Common myeloid progenitor, CD34-positive (primary cell): ENCODE measurements at places on chromosomes 13 and 19.
A peak's percentile ranks its signal among the peaks of the same experiment; 100 is the strongest.

DNA sequence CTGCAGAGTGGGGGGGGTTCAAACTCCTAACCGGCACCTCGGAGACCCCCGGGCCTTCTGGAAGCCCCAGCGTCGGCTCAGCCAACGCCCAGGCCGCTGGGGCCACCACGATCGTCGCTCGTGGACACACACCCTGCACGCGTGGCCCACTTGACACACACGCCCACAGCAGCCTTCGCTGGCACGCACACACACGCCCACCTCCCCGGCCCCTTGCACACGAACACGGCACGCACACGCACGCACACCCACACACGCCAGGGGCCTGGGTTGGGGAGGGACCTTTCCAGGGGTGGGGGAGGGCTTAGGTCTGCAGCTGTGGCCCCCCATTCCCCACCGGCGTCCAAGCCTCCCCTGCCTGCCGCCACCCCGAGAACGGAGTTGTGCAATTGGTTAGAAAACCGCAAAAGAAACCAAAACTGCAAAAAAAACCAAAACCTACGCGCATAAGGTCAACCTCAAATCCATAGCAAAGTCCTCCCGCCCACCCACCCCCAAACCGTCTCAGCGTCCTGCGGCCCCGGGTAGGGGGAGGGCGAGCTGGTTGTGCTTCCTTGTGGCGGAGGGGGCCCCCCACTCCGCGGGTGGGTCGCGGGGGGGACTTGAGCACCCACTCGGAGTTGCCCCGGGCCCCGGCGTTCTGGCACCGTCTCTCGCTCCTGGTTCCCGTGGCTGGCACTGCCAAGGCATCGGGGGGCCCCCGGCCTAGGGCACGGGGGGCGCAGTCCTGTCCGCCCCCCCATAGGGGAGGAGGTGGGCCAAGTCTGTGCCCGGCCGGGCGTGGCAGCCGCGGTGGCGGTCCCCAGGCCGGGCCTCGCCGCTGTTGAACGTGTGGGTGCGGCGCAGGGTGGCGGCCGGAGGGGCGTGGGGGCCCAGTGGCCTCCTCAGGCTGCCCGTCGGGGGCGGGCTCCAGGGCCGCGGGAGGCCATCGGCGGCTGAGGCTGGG is 3.3 kb upstream of the LRG1 start:
- no peak for DNase-seq

DNA sequence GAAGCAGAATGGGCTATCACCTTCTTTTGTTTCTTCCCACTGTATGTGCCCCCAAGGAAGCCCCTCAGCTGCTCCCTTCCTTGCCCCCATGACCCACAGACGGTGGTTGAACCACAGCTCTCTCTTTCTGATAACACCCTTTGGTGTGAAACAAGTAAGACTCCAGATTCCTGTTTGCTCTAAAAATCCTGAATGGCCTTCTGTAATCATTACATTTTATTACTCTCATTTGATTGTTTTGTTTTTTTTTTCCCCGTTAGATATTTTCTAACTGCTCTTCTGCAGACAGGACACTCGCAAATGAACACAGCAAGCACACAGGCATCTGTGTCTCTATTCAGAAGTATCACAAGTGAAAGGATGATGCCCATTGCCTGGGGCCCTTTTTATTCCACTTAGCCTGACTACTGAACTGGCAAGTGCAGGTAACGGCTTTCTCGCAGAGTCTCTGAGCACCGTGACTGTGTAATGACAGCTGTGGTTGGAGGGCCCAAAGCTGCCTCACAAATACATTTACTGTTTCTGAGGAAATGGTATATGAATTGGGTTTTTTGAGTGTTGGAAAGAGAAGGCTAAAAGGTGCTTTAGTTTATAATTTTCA is 59.3 kb downstream of the OXGR1 start:
- DNase-seq: no peak

- DNase-seq: peak; percentile 82
These were observed 77.0 kb downstream of the LRRC63 start for GRCh38 chr13:46288570-46289259.

- no peak for DNase-seq
These were observed 11.8 kb upstream of the PRR20A start for GRCh38 chr13:57128909-57129308.

DNA sequence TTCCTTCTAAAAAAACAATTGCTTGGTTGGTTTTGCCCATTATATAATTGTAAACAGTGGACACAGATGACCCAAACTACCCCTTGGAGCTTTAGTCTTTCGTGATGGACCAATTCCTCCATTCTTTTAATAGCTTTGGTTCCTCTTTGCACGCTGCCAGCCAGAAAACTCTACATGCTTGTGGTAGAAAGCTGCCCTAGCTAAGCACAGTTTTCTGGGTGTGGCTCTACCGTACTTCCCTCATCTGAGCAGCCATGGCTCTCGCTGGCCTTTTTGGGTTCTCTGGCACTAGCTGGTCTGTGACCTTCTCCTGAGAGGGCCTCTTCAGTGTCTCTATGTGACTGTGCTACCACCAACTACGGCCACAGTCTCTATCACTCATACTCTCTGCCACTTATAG is 29.9 kb upstream of the CEBPA start:
- peak; percentile 60 for DNase-seq

GRCh38 chr19:45402298-45403061 is 2.4 kb downstream of the PPP1R13L start:
- peak; percentile 72 for DNase-seq

GRCh38 chr13:110073982-110074381 is 233.0 kb downstream of the COL4A1 start:
- no peak for DNase-seq

GRCh38 chr19:7860714-7861618 is 13.2 kb downstream of the PRR36 start:
- no peak for DNase-seq

DNA sequence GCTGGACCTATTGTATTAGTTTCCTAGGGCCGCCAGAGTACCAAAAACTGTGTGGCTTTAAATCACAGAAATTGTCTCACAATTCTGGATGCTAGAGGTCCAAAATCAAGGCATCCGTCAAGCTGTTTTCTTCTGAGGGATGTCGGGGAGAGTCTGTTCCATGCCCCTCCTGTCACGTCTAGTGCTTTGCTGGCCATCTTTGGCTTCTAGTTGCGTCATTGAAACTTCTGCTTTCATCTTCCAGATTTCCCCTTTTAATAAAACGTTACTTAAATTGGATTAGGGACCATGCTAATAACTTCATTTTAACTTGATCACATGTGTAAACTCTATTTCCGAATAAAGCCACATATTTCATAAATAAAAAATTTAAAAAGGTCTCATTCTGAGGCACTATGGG is 47.5 kb downstream of the TRPM4 start:
- DNase-seq: peak; percentile 23

DNA sequence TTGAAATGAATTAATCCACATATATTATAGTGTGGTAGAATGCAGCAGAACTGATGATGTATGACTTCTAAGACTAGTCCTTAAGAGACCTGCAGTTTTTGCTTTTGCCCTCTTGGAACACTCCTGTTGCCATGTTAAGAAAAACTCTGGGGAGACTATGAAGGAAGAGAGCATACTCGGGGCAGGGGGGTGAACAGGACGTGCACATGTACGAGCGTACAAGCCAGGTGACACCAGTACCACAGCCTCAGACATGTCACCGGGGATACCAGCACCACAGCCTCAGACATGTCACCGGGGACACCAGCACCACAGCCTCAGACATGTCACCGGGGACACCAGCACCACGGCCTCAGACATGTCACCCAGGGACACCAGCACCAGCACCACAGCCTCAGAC is 15.9 kb upstream of the USPL1 start:
- DNase-seq: no peak

GRCh38 chr13:44364345-44365000 is 9.2 kb upstream of the SERP2 start:
- DNase-seq: no peak

DNA sequence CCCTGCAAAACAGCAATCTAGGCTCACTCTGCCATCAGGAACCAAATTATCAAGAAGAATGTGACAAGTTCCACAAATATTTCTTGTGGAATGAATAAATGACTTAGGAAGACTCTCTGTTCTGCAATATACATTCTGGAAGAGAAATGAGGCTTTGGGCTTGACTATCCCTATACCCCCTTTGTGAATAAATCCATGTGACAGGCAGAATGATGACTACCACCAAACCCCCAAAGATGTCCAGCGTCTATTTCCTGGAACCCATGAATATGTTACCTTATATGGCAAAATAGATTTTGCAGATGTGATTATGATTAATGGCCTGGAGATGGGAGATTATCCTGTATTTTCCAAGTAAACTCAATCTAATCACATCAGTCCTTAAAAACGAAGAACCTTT is 139.3 kb downstream of the ENOX1 start:
- no peak for DNase-seq

GRCh38 chr13:47251771-47252170 is 354.9 kb upstream of the HTR2A start:
- DNase-seq: no peak

DNA sequence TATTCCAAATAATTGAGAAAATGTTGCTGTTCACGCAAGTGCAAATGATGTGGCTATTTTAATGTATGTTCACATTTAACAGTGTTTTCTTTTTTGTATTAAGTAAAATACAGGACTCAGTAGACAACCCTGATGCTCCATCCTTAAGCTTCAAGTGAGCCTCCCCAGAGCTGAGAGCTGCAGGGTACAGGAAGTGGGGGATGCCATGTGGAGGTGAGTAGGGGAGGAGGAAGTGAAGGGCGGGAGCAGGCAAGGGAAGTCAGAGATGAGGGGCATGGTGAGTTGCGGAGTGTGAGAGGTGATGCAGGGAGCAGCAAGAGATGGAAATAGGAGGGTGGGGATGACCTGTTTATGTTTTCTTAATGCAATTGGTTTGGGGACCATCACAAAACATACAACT is 711.0 kb downstream of the UQCRFS1 start:
- no peak for DNase-seq

- no peak for DNase-seq
These were observed 17.5 kb downstream of the BORA start for GRCh38 chr13:72745260-72745659.

DNA sequence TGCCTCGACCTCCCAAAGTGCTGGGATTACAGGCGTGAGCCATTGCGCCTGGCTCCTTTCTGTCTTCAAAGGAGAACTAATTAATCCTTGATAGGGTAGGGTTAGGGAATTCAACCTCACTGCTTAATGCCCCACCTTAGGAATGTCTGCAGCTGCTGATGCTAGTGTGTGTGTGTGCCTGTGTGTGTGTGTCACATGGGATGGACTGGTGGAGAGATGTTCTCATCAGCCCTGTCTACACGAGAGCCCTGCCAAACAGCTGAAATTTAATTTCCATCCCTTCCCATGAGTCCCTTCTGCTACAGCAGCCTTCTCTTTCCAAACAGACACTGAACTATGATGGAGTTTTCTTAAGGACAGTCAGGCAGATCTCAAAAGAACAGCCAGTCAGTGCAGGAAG is 46.5 kb upstream of the CLDN10 start:
- no peak for DNase-seq

DNA sequence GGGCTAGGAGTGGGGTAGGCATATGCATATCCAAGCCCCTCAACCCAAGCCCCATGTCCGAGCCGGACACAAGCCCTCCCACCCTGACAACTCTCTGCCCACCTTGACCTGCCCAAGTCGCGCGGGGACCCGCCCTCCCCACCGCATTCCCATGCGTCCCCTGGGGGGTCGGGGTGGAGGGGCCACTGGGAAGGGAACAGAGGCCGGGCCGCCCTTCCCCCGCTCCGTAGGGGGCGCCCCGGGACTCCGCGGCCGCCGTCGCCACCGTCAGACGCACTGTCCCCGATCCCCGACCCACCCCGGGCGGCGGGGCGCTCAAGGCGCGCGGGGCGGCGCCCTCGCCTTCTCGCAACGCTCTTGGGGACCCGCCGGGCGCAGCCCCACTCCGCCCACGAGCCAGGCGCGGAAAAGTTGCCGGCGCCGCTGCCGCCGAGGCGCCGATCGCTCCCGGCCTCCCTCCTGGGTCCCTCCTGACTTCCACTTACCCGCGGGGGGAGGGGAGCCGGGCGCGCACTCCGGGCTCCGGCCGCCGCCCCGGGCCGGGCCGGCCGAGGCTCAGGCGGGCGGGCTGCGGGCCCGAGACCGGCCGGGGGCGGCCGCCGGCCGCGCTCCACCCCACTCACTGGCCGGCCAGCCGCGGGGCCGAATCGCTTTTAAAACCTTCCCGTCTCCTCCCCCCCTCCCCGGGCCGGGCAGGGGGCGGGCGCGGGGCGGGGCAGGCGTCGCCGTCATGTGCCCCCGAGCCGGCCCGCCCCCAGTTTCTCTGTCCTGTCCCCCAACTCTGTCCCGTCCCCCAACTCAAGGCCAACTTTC is 34.4 kb upstream of the NANOS3 start:
- DNase-seq: peak; percentile 82

DNA sequence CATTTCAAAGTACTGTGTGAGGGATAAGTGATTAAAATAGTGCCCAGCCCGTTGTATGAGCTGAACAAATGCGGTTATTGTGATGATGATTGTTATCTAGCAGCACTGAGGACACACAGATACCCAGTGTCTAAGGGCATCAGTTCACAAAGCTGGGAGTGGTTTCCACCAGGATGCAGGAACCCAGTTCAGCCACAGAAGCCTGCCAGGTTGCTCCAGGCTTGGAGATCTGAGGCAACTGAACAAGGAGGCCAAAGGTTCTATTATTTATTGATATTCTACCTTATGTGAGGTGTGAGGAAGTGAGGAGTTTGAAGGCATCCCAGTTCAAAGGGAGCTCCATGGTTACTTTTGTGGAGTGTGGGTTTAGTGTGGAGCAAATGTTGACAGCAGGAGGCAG is 13.2 kb downstream of the DIAPH3 start:
- no peak for DNase-seq

GRCh38 chr13:41639955-41640780 is 182.8 kb downstream of the RGCC start:
- no peak for DNase-seq

GRCh38 chr19:45451131-45451849 is 16.5 kb upstream of the FOSB start:
- peak; percentile 82 for DNase-seq

DNA sequence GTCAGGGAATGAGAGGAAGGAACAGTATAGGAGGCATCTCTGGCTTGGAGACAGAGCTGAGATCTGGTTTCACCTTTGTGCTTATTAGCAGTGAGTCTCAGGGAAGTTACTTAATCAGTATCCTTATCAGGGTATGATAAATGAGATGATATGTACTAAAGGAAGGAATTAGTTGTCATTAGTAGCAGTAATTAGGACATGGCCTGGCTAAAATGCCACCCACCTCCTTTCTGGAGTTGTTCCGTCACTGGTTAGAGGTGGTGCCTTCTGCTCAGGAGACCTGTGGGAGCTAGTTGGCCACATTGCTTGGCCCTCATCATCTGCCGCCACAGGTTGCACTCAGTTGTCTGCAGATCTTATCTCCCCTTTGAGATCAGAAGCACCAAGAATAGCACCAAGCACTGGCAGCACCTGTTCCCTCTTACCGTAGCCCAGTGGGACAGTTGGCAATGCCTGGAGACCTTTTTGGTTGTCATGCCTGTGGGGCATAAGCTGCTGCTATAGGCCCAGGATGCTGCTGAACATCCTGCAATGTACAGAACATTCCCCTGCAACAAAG is 4.7 kb downstream of the GPATCH1 start:
- no peak for DNase-seq

GRCh38 chr13:80778297-80778696 is 437.4 kb upstream of the SPRY2 start:
- no peak for DNase-seq

GRCh38 chr19:13600091-13600490 is 93.8 kb upstream of the CACNA1A start:
- DNase-seq: no peak

- DNase-seq: no peak
These were observed 751.1 kb downstream of the FGF9 start for GRCh38 chr13:22422023-22422422.

- no peak for DNase-seq
These were observed at the start of gene ZNF729 for GRCh38 chr19:22286151-22286810. Gene ZNF729 (plus strand): TSS chr19:22286441. CDS start chr19:22286526, 85 bp downstream.
